Stimulated activated CD8-positive, alpha-beta memory T cell treated with anti-CD3 and anti-CD28 coated beads, Interleukin-15, amount 100 ng/mL, for 48 hours (primary cell): ENCODE measurements at places on chromosomes 11 and 22.

GRCh38 chr11:113954235-113954634 is 20.7 kb upstream of the HTR3A start:
- no peak for DNase-seq

DNA sequence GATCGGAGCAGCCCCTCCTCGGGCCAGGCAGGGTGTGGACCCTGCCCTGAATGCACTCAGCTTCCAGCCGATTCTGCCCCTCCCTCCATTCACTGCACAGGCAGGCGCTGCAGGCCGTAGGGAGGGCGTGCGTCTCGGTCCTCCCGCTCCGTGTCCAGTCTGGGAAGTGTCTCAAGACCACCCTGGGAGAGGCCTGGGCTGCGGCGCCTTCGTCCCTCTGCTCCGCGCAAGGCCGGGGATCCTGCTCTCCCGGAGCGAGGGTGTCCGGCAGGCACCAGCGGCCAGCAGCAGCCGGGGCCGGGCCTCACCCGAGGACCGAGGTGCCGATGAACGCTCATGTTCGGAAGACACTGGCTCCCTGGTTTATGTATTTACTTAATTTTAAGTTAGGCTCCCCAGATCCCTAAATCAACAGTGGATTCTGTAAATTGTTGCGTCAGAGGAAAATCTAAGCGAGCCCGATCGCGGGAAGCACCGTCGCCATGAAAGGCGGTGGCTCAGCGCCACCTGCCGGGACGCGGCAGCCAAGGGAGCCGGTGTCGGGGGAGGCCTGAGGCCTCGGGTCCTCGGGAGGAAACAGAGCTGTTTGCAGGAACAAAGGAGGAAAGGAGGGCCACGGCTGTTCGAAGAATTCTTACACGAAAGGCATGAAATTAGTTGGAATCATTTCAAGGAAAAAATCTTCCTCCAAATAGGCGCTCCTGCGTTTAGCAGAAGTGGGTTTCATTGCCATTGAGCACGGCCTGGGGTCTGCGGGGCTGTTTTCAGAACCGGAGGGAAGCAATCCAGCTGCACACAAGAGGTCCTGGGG is 195.3 kb downstream of the BRD1 start:
- no peak for DNase-seq

DNA sequence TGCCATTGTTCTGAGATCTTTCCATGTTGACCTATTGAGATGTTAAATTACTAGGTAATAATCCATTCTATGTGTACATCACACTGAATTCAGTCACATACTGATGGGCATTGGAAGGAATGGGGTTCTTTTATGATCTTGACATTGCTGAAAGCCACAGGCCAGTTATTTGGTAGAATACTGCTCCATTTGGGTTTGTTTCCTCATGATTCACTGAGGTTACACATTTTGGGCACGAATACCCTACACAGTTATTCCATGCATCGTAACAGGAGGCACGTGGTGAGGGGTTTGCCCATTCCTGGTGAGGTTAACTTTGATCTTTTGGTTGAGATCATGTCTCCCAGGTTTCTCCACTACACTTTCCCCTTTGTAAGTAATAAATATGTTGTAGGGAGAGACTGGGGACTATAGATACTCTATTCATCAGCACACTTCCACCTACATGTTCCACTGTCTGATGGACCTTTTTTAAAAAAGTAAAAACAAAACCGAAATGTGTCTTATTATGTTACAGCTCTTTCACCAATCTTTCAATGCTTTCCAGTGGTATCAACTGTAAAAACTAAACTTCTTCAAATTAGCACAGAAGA is 12.0 kb upstream of the FOLR1 start:
- no peak for DNase-seq

- no peak for DNase-seq
These were observed 350.8 kb downstream of the DLG2 start for GRCh38 chr11:85276332-85276731.

GRCh38 chr11:67006029-67006884 is 16.7 kb upstream of the SYT12 start:
- DNase-seq: no peak

DNA sequence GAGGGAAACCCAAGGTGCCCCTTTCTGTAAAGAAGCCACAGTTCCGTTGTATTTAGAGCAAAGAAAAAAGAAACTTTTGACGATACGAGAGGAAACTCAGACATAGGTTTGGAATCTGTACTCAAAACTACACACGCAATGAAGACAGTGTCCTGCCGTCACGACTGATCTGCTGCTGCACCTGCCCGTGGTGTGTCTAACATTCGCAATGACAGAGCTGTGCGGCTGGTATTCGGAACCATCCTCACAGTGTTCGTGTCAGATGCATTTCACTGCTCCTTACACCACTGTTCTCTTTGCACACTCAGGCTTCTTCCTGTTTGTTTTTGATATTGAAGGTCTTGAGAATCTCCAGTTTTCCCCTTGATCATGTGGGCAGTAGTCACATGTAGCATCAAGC is 84.8 kb downstream of the RTL6 start:
- no peak for DNase-seq

GRCh38 chr11:26331911-26332571 is at the start of gene ANO3:
TSS of gene ANO3 (plus strand) at chr11:26332130. CDS start at chr11:26332276, 146 bp downstream.
- no peak for DNase-seq

DNA sequence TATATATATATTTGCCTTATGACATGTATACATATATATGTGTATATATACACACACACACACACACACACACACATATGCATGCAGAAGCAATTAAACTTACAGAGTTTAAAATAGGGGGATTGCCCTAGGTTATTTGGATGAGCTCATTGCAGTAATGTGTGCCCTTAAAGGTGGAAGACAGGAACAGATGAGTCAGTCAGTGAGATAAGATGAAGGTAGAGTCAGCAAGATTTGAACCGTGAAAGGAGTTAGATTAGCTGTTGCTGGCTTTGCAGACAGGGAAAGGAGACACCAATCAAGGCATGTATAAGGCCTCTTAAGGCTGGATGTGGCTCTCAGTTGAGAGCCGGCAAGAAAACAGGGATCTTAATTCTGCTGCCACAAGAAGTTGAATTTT is 902.4 kb upstream of the RAG2 start:
- DNase-seq: no peak

- DNase-seq: no peak
These were observed 32.0 kb downstream of the TMEM184B start for GRCh38 chr22:38240734-38241252.

- DNase-seq: no peak
These were observed 7.4 kb downstream of the MED15 start for GRCh38 chr22:20514658-20515406.

GRCh38 chr11:128235958-128236357 is 351.4 kb downstream of the ETS1 start:
- no peak for DNase-seq

DNA sequence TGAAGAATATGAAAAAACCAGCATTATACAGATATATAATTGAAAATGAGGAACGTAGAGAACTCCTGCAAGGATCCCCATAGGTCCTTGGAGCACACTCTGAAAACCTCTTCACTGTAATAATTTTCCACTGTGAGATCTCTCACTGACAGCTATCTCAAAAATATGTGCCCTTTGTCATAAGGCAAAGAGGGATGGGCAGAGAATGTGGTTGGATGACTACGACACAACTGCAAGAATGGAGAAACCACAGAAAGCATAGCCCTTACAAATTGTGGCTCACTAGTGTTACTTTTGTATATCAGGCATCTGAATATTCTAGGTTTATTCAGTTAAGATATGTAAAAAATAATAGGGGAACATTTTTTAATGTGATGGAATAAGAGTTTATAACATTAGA is 7.9 kb upstream of the CTSC start:
- DNase-seq: no peak

- DNase-seq: no peak
These were observed 76.8 kb upstream of the VPREB1 start for GRCh38 chr22:22167791-22168189.

DNA sequence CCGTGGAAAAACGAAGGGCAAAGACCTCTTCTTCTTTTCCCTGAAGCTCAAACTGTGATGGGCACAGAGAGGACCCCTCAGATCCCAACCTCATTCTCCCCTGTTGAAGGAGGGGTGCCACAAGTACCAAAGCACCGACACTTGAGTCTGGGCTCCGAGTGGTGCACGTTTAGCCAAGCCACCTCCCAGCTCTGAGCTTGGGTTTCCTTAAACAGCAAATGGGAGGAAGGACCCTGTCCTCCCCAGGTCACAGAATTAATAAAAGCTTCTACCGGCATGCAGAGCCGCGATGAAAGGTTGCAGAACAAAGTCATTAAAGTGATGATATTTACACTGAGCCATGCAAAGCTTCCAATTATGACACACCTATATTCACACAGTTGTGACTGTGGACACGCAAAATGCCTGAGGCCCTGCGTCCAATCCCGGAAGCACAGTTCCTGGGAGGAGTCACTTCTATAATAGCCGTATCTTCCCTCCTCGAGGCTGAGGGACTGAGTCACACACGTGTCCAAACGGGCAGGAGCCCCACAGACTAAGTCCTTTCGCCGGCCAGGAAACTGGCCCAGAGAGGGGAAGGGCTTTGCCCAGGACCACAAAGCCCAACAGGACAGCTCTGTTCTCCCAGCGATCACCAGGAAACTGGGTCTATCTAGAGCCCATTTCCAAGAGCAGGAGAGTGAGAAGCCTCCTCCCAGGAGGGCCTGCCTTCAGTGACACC is 922 bp upstream of the CSNK1E start:
- DNase-seq: no peak

GRCh38 chr11:78560826-78561484 is 13.7 kb downstream of the NARS2 start:
- no peak for DNase-seq

DNA sequence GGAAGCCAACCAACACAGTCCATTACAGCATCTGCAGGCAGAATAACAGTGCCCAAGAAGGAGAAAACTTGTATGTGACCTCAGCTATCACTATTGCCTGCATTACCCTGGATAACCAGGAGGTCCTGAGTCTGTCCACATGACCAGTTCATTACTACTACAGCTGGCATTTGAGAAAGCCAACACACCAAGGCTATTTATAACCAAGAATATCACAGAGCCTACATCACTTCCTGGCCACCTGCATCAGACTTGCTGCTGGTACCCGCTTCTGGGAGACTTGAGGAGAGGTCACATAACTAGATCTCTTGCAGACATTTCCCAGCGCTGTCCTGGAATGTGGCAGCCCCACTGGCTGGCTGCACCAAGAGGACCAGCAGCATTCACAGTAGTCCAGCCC is 11.1 kb upstream of the OR56B4 start:
- no peak for DNase-seq

GRCh38 chr11:41519696-41520095 is 60.2 kb upstream of the LRRC4C start:
- DNase-seq: no peak

GRCh38 chr22:49380828-49381114 is 446.9 kb downstream of the BRD1 start:
- no peak for DNase-seq

DNA sequence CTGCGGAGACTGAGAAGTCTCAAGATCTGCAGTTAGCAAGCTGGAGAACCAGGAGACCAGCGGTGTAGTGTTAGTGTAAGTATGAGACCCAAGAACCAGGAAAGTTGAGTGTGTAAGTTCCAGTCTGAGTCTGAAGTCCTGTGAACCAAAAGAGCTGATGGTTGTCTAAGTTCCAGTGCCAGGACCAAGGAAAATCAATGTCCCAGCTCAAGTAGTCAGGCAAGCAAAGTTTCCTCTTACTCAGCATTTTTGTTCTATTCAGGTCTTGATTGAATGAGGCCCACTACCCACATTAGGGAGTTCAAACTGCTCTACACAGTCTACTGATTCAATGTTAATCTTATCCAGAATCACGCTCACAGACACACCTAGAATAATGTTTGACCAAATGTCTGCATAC is 11.0 kb downstream of the USP28 start:
- no peak for DNase-seq

DNA sequence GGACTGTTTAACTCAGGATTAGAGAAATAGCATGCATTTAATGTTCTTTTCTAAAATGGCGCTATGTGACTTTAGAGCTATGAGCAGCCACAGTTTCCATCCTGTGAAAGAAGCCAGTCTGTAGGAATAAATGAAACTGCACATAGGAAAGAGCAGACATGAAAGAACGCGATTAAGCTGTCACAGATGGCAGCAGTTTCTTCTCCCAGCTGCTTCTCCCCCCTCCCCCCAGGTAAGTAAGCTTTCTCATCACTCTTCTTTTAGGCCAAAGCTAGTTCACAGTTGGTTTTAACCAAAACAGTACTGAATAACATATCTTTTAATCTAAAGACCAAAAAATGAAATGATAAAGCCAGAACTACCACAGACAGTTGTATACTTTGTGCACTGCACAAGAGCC is 266.4 kb downstream of the KCNA4 start:
- DNase-seq: no peak

DNA sequence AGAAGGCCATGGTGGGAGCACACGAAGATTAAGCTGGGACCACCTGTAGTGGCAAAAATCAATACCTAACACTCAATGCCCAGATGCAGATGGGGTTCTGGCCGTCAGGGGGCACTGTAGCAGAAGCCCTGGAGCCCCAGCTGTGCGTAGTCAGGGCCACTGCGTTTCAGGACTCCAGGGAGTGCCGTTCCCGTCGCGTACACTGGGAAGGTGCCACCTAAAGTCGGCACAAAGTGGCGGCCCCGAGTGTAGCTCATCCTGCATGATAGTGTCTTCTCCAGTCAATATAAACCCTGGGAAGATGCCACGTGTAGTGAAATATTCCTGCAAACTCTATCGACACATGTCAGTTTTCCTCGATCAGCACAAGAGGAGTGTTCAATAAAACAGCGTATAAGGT is 123.8 kb upstream of the NTM start:
- no peak for DNase-seq

- no peak for DNase-seq
These were observed 15.7 kb downstream of the SNU13 start for GRCh38 chr22:41672780-41673509.

DNA sequence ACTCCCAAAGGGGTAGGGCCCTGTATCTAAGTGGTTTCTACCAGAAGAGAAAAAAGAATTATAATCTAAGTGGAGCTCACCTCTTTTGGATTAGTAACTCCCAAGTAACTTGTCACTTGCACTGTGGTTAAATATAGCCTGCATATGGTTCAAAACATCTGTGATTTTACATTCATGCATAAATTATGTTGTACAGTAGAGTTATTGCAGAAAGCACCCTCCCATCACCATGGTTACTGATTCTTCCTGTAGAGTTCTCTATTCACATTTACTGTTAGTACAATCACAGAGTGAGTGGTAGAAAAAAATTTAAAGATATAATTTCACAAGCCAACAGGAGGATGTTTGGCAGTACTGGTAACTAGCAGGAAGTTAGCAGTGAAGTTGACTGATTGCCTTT is 80.4 kb downstream of the LRRC4C start:
- no peak for DNase-seq

DNA sequence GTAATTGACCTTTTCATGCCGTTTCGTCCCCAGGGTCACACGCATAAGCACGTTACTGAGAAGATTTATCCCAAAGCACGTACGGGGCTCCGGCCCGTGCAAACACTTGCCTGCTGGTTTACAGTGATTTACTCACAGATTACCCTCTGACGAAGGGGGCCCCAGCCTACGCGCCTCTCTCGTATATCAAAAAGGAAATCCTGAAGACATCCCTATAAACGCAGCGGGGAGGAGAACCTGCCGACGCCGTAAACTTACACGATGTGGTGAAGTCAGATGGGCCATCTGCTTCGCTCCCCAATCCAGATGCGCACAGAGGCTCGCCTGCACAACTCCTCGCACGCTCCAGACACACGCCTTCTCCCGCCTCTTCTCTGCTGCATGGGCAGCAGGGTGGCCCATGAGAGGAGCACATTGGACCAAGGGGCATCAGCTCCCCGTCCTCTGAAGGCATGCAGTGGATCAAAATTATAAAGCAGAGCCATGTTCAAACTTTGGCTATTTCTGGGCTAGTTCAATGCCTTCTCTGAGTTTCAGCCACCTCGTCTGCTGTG is 123.6 kb downstream of the MN1 start:
- DNase-seq: no peak

GRCh38 chr11:36447514-36447913 is 62.6 kb downstream of the TRAF6 start:
- no peak for DNase-seq
